ENCODE measurements at places on chromosomes 6 and 20. TPM values are rescaled to one million over a fixed set of nuclear protein-coding genes. Genes with fewer than 3 reads are reported as not detected.

DNA sequence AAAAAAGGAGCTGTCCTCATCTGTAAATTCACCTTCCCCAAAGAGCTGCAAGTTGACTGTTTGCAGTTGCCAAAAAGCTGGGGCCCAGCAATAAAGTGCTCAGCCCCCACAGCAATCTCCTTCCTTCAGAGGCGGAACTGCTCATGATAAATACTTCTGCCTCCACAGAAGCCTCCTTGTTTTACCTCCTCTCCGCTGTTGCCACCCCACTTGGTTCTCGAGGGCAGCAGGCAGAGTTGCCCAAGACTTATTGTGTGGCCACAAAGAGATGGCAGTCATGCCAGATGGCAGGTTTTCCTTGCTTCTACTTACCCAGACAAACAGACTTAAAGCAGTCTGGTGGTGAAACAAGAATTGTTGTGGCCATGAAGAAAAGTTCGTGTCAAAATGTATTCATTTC lies 66.3 kb downstream of the SLX4IP start:
- peak; percentile 41 for DNase-seq
- no peak overlapping the region for H3K4me3 ChIP-seq
- no peak overlapping the region for H3K27ac ChIP-seq

DNA sequence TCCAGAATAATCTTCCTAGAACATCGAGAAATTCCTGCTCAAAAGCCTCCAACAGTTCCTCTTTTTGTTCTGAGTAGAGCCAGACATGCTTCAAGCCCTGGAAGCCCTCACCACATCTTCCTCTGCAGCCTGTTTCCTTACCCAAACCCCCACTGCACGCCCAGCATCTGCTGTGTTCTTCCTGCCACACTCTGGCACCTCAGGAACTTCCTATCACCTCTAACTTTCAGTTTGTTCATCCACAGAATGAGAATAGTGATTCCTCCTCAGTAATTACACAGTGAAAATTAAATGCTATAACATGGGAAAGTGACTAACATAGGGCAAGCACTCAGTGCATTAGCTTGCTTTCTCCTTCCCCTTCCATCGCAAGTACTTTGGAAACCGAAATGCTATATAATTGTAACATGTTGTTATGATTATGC lies 26.3 kb downstream of the C6orf89 start:
- H3K4me1 ChIP-seq, result peaks cover 8% of the 10 kb centered on the region
- no peaks in the 10 kb centered on the region for H3K27me3 ChIP-seq
- H3K27ac ChIP-seq, result no peak overlapping the region
- DNase-seq, result no peak

GRCh38 chr6:164417537-164418261 lies 891.7 kb downstream of the C6orf118 start:
- H3K4me1 ChIP-seq, result no peaks in the 10 kb centered on the region
- DNase-seq, result no peak
- no peaks in the 10 kb centered on the region for H3K36me3 ChIP-seq
- H3K4me3 ChIP-seq, result no peak overlapping the region

DNA sequence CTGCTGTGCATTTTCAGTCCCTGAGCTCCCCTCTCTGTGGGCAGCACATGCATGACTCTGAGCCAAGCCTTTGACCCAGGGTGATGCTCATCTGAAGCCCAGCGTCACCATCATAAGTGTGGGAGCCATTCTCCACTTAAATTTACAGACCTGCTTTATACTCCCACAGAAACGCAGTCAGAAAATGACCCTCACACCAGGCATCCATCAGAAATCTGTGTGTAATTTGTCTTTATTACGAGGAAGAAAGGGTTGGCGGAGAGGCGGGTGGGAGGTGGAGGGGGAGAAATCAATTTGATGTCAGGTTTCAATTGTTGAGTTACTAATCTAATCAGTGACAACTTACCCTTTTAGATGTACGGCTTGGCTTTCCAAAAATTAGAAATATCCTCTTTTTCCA lies 353.6 kb downstream of the MAFB start:
- H3K27ac ChIP-seq, result no peak overlapping the region
- H3K4me1 ChIP-seq, result no peaks in the 10 kb centered on the region
- no peaks in the 10 kb centered on the region for H3K36me3 ChIP-seq
- no peak overlapping the region for H3K4me3 ChIP-seq

GRCh38 chr20:44187054-44187771 lies at the start of gene JPH2:
Gene JPH2 (minus strand): TSS chr20:44187188. CDS start chr20:44186705, 483 bp downstream.
- H3K4me3 ChIP-seq, result peak within 1 kb of the TSS; percentile 42
- peaks cover 14% of the 10 kb centered on the region for H3K4me1 ChIP-seq
- no peaks in the 10 kb centered on the region for H3K27me3 ChIP-seq
- peak; percentile 37 for DNase-seq

- H3K27ac ChIP-seq, result no peak overlapping the region
- no peaks in the 10 kb centered on the region for H3K4me1 ChIP-seq
- no peaks in the 10 kb centered on the region for H3K36me3 ChIP-seq
- no peaks in the 10 kb centered on the region for H3K27me3 ChIP-seq
Measured at GRCh38 chr20:24479595-24479994, 10.2 kb downstream of the SYNDIG1 start.

Gene NANP
- total RNA-seq, result 9.5 TPM

Gene SLC23A2
- total RNA-seq, result 11.0 TPM

Gene TNFRSF6B
- 6.7 TPM for total RNA-seq

All from fibroblast of lung (primary cell).